ENCODE measurements at places on chromosomes 1 and 21. TPM values are rescaled to one million over a fixed set of nuclear protein-coding genes. Genes with fewer than 3 reads are reported as not detected.

RHEX gene
- total RNA-seq, result not detected

CYP4A11 gene
- total RNA-seq, result 0.23 TPM

HSD3B1 gene
- total RNA-seq, result not detected

DNASE2B gene
- 0.23 TPM for total RNA-seq

CYP4Z1 gene
- total RNA-seq, result 0.92 TPM

CSMD2 gene
- total RNA-seq, result 31.8 TPM

CLEC20A gene
- not detected for total RNA-seq

MACF1 gene
- 393 TPM for total RNA-seq

FRRS1 gene
- total RNA-seq, result 3.7 TPM

AGMAT gene
- 2.3 TPM for total RNA-seq

SERTAD4 gene
- total RNA-seq, result 26.8 TPM

SPRR3 gene
- not detected for total RNA-seq

HES3 gene
- total RNA-seq, result not detected

C1QC gene
- total RNA-seq, result 18.0 TPM

OR2T11 gene
- not detected for total RNA-seq

HUNK gene
- 8.1 TPM for total RNA-seq

KRTAP7-1 gene
- total RNA-seq, result not detected

PROX1 gene
- 85.6 TPM for total RNA-seq

OR2M3 gene
- 0.46 TPM for total RNA-seq

C8A gene
- total RNA-seq, result not detected

KRTAP21-1 gene
- total RNA-seq, result not detected

LCE2A gene
- not detected for total RNA-seq

CELA3A gene
- total RNA-seq, result not detected

NTMT2 gene
- not detected for total RNA-seq

Data from diencephalon (tissue), 1 donor.